ENCODE measurements at places on chromosomes 3 and 15.

DNA sequence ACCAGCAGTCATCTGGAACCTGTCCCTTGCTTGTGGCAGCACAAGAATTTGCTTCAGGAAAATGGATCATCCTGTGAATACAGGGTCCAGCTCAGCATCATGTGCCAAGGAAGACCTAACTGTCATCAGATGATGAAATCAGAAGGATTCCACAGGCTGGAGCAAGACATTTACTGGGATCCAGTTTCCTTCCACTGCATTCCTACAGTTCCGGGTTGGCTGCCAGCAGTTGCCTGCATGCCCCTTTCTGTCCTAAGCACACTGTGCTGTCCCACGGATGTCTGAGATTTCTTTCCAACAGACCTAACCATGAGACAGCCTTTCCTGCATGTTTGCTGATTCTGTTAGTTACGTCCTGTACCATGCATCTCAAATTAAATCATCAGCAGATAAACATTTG is 140.7 kb downstream of the IMPG2 start:
- DNase-seq = no peak

GRCh38 chr3:125072301-125072700 is 16.5 kb upstream of the HEG1 start:
- no peak for DNase-seq

DNA sequence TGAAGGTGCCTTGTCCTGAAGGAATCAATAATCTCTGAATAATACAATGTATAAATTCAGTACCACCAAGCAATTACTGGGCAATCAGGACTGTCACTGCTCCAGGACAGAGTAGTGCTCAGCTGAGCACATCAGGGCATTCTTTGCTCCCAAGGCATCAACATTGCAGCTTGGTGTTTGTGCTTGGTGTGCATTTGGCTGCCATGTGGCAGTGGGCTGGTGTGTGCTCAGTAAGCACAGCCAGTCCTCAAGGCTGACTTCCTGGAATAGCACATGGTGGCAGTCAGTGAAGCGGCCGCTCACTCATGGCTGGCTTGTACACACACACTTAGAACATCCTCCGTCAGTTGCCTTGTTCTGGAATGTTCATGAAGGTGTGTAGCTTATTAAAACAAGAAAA is 217.0 kb downstream of the EPHB1 start:
- DNase-seq = no peak

- DNase-seq = no peak
Measured at GRCh38 chr3:103919327-103919726, 1447.4 kb upstream of the ALCAM start.

- DNase-seq = peak; percentile 81
Measured at GRCh38 chr3:126982471-126983175, at the start of gene PLXNA1. PLXNA1 (plus strand) TSS chr3:126983115; CDS start chr3:126988594, 5,479 bp downstream.

GRCh38 chr3:194397757-194398312 is 1.2 kb downstream of the GP5 start:
- DNase-seq = peak; percentile 43

DNA sequence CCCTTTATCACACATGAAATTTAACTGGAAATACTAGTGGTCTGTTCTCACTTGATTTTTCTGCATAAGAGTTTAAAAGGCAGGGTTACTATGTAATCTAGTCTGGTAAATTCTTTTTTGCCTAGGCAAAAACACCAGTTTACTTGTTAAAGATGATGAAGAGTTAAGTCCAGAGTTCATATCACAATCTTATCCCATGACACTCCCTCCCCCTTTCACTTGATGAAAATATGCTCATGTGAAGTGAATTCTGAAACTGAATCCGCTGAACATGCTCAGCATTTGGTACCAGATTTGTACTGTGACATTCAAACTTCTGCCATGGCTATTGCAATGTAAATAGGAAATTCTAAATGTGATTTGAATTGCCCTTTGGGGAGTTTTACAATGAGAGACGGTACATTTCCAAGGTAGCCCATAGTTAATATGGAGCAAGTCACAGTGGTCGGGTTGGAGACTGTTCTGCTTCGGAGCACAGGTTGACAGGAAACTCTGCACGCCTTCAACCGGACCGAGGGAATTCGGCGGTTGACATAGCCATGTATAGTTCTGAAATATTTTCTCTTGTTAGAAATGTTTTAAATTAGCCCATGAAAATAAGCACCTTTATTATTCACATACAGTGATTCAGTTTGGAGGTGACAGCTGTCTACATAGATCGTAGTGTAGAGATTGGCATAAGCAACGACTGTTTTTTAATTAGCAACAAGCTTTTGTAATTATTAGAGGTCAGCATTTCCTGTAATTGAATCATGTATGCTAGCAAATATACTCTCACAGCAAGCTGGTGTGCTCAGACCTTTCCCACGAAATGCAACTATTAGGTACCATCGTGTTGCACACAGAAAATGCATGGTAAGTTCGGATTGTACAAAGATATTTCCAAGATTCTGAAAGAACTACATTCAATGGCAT is 768.6 kb upstream of the GOLIM4 start:
- DNase-seq = no peak

DNA sequence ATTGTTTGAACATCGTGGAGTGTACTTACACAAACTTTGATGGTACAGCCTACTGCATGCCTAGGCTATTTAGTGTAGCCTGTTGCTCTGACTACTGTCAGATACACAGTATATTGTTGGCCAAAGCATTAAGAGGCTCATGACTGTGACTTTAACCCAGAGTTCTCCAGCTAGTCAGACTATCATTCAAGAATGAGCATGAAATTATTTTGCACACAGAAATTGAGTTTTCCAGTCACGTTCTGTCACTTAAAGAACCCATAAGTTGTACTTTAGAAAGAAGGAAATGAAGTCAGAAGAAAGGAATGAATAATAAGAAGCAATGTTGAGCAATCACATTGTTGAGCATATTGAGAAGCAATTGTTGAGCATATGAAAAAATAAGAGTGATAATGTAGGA is 37.6 kb upstream of the SLC22A13 start:
- DNase-seq = no peak

DNA sequence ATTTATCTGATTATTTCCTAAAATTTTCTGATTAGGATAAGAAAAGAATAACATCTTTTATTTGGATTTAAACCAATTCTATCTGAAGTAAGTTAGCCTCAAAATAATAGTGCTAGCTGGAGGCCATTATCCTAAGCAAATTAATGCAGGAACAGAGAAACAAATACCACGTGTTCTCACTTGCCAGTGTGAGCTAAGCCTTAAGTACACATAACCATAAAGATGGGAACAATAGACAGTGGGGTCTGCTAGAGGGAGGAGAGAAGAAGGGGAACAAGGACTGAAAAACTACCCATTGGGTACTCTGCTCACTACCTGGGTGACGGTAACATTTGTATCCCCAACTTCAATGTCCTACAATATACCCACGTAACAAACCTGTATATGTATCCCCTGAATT is 31.3 kb upstream of the LYSMD4 start:
- no peak for DNase-seq

- no peak for DNase-seq
Measured at GRCh38 chr3:32508711-32509110, 6.1 kb upstream of the CMTM6 start.

- DNase-seq = no peak
Measured at GRCh38 chr3:64464955-64465354, 222.8 kb downstream of the ADAMTS9 start.

GRCh38 chr3:51539291-51539941 is 897 bp downstream of the RAD54L2 start:
- peak; percentile 63 for DNase-seq

DNA sequence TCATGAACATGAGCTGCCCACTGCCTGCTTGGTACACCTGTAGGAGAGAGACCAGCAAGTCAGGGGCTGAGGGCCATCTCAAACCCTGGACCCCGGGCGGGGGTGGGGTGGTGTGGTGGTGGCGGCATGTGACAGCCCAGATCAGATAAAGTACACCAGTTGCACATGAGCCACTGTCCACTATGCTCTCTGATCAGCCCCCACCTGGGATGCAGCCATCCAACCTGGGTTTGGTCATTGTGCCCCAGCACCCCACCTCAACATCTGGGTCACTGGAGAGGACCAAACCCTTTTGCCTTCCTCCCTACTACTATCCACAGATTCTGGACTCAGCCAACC is 3.0 kb upstream of the NCKIPSD start:
- DNase-seq = no peak

DNA sequence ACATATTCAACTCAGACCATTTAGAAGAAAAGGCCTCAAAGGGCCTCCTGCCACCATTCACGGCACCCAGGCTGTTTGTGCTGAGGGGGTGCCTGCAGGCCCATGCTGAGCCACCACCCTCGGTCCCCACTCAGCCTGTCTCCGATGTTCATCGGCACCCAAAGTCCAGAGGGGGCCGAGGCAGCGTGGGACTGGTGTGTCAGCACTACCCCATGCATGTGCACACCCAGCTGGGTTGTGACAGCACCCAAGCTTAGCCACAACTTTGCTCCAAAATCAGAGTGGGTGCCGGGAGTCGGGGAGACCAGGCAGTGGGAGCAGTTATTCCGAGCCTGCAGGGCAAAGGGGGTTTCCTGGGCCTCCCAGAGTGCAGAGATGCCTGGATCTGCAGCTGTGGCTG is 508.5 kb upstream of the ZNF717 start:
- no peak for DNase-seq

- DNase-seq = no peak
Measured at GRCh38 chr3:157134620-157135191, 25.2 kb downstream of the CCNL1 start.

- DNase-seq = no peak
Measured at GRCh38 chr3:182575941-182576340, 217.4 kb upstream of the ATP11B start.

DNA sequence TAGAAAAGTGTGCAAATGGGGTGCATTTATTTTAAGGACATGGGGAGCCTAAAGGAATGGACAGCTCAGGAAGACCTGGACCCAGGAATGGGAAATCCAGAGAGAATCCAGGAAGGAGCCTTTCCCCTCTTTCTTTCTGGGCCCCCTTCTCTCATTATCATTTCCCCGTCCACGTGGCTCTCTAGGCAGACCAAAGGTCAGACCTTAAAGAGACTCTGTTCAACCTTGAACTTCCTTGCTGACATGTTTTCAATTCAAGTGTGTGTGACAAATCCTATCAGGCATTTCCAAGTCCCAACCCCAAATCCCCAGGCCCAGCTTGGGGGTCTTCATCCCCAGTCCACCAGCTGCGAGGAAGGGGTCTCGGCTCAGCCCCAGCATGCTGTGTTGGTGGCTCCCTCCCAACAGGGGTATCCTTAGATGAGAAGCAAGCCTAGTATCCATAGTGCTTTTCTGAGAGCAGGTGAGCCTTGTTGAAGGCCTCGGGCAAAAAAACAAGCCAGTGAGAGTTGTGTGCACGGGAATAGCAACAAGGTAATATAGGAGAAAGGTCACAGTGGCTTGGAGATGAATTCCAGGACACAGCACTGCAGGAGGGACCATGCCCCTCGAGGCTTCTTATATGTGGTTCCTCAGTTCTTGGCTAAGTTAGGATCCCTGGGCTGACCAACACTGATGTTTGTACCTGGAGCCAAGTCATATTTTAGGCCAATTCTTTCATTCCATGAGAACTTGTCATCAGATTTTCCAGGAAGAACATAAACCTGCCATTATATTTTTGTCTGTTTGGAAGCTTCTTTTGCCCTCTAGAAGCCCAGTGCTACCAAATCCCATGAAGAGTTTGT is 130.0 kb downstream of the ASB7 start:
- DNase-seq = no peak

DNA sequence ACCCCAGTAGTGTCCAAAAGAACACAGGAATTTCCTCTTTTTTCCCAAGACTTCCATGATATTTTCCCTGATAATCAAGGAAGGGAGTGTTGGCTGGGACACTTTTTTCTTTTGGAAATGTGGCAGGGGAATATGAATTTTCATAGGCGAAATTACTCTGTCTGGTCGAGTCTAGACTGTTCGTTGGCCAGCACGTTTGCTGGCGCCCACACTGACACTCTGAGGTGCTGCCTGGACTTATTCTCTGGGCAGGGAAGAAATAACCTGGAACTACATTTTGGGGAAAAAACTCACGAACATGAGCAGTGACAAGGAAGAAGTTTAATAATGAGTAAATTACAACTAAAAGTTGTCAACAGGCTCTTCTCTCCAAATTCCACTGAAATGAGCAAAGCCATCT is 209.3 kb upstream of the CTDSPL start:
- DNase-seq = no peak

DNA sequence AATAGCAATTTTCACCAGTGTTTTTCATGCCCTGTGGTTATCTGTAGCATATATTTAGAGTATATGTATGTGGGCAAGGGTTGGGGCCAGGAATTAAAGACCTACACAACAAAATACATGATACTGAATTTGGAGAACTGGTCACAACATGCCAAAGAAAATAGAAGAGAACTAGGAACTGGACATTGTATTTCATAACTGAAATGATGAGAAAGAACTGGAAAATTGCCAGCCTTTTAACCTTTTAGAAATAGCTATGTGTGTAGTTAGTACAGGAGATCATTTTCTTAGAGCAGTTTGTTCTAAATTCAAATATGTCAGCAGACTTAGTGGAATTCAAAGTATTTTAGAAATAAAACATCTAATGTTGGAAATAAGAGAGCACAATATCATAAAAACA is 227.1 kb upstream of the CGNL1 start:
- DNase-seq = no peak

DNA sequence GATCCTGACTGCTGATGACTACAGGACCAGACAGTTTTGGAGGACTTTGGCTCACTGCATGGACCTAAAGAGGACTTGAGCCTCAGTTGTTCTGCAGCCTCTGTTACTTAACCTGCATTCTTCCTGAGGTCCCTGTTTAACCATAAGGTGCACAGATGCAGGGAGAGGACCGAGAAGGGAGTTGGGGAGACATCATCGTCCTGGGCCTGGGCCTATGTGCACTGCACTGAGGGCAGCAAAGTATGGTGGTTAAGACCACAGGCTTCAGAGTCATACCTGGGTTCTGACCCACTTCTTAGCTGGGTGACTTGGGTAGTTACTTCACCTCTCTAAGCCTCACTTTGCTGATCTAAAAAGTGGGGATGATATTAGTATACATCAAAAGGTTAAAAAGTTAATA is 21.9 kb downstream of the KY start:
- DNase-seq = no peak
